ENCODE measurements at places on chromosomes 7 and 10.

GRCh38 chr10:68434657-68435056, 27.6 kb upstream of the RUFY2 start:
- DNase-seq: no peak

DNA sequence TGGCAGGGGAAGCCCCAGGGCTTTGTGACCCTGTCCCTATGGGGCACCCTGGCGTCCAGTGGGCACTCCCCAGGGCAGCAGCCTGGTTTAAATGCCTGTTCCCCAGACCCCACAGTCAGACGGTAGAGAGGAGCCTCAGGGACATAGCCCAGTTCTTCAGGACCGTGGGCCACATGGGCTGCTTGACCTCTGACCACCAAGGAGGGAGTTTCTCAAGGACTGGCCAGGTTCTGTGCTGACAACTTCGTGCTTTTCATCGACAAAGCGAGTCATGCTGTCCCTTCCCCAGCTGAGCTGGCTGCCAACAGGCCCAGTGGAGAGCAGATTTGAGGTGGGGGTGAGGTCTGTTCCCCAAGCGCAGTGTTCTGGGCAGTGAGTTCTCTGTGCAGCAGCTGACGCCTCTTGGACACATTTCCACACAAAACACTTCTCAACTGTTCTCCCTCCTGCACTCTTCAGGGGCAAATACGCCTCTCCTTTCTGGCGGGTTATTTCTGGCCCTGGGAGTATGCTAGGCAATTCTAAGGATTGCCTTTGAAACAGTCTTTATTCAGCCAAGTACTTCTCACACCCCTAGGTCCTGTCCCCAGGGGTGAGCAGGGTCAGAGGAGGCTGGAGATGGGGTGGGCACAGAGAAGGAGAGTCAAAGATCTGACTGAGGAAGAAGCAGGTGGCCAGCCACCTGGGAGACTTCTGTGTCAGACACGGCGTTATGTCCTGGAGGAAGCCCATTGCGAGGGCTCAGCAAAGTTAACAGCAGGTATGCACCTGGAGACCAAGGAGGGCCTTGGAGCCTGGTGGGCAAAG, 57.3 kb upstream of the CAMK2B start:
- no peak for DNase-seq

GRCh38 chr10:90398566-90398965, 459.3 kb downstream of the HTR7 start:
- no peak for DNase-seq

- no peak for DNase-seq
These were observed 50.6 kb upstream of the TES start for GRCh38 chr7:116159711-116160110.

DNA sequence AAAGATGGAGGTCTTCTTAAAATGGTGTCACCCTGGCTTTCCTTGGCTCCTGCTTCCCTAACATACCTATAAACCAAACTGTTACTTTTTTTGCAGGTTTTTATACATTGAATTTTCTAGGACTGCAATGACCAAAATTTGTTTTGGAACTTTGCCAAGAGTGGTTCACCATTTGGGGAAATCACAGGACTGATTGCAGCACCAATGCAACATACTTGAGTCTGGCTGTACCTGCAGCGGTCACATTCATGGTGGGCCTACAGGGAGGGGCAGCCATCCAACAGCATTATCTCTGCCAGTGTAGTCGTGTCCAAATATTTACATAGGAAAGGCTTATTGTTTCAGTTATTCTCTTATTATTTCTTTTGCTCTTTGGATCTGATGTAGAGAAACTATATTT, 69.0 kb downstream of the HACD1 start:
- no peak for DNase-seq

DNA sequence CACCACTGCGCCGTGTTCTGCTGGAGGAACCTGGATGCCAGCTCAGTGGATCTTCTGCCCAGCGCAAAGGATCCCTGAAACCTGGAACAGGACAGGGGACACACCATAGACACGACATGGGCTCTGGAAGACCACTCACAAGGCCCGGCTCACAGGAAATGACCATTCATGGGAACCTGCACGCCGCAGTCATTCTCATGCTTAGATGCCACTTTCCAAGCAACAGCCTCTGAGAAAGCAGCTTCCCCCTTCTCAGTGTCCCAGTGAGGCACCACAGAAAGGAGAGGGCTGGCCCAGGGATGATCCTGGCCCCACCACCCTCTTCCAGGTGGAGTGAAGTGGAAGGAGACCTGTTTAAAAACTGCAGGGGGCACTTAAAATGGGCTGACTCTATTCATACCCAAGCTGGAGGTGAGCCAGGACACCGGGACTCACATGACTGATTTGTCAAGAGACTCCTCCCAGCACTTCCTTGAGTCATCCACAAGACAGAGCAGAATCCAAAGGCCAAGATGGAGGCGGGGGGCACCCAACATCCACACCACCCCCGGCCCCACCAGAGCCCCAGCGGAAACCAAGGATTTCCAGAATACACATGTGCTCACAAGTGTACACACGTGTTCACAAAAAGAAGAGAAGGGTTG, 11.2 kb downstream of the CTBP2 start:
- no peak for DNase-seq

DNA sequence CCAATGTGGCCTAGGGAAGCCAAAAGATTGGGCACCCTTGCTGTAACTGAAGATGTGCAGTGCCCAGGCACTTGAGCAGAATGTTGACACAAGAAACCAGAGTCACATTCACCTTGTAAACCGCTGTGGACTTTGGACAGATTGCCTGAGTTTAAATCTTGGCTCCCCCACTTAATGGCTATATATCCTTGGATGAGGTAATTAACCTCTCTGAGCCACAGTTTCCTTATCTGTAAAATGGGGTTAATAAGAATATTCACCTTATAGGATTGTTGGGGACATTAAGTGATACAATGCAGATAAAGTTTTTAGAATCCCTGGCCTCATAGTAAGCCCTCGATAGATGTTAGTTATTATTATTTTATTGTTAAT, 331.0 kb downstream of the LRMDA start:
- DNase-seq: no peak

GRCh38 chr7:65390588-65390987, 16.9 kb downstream of the ZNF92 start:
- DNase-seq: no peak

DNA sequence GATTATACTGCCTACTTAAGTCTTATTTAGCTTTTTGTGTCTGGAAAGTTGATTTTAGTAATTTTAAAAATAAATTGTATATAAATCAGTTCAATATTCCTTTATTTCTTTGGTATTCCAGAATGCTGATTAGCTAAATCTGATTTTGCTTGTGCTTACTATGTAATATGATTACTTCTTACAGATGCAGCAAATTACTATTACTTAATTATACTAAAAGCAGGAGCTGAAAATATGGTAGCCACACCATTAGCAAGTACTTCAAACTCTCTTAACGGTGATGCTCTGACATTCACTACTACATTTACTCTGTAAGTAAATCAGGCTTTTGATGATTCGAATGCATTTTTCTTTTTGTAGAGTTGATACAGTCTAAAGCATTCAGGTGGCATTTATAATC, 34.0 kb downstream of the ANLN start:
- DNase-seq: no peak

GRCh38 chr7:43384616-43385308, 198.1 kb upstream of the STK17A start:
- no peak for DNase-seq

DNA sequence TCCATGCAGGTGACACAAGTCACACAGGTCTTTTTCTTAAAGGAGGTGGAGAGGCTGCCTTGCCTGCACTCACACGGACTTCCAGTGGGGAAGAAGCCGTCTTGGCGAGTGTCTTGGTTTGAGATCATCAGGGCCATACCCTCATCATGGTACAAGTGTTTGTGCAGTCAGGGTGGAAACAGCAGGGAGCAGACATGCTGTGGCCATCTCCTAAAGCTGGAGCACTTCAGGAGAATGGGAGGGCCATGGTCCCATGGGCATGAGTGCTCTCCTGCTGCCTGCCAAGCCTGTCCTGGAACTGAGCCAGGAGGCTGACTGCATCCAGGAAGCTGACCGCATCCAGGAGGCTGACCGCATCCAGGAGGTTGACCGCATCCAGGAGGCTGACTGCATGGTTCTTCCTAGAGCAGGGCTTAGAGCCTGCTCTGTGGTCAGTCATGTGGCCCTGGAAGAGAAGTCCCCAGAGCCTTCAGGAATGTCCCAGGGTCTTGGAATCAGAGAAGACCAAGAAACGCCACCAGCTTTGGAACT, 98.4 kb downstream of the ADARB2 start:
- DNase-seq: no peak

- DNase-seq: no peak
These were observed 178.4 kb downstream of the ARHGAP12 start for GRCh38 chr10:31749981-31750840.

DNA sequence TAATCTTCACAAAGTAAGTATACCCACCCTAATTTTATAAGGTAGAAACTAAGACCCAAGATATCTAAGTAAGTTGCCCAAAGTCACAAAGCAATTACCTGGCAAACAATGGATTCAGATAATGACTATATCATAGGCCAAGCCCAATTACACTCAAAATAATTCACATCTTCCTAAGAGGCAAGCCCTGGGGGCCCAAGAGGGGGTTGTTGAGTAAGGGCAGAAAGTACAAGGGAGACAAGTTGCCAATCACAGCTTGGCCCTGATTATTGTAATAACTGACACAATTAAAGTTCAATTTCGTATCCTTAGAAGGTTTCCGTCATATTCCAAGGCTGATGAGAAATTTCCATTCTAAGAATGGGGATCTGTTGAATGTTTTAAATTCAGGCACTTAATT, 91.4 kb downstream of the NPSR1 start:
- no peak for DNase-seq

GRCh38 chr7:156947120-156947843, 2.2 kb upstream of the NOM1 start:
- DNase-seq: no peak

DNA sequence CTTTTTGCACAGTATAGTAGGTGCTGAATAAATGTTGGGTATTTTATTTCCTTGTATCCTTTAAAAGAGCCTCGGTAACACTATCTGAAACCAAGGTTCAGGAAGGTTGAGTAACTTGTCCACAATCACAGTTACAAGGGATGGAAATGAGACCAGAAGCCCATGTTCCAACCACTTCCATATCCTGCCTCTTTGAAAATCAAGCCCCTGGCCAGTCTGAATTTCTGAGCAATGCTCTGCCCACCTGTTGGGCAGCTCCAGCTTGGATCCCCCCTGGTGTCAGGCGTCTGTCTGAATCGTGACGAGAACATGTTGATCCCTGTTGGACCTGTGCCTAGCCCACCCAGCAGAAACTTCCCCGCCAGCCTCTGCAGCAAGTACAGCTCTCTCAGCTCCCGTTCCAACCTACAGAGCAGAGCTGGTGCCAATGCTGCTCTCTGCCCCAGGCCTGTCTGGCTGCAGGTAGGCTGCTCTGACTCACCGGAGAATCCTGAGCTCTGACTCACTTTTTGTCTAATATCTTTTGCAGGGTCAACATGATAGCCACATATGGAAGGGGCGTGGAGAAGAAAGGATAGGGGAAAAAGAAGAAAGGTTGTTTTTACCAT, 595.5 kb downstream of the INHBA start:
- DNase-seq: no peak

DNA sequence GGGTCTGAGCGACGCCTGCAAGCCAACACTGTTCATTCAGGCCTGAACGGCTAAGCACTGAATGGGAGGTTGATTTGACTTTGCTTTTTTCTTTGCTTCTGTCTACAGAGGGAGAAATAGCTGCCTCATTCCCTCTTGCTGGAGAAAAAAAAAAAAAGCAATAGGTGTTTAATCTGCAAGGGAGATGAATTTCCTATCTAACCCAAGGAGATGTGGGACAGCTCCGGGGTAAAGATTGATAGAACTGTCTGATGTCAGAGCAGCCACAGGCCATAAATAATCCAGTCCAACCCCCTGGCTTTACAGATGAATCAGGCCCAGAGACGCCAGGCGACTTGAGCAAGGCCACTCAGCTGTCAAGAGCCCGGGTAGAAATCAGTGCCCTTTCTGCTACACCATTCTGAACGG, 168.0 kb downstream of the ARHGAP12 start:
- no peak for DNase-seq

- no peak for DNase-seq
These were observed 109.4 kb downstream of the DGKB start for GRCh38 chr7:14793151-14793550.

DNA sequence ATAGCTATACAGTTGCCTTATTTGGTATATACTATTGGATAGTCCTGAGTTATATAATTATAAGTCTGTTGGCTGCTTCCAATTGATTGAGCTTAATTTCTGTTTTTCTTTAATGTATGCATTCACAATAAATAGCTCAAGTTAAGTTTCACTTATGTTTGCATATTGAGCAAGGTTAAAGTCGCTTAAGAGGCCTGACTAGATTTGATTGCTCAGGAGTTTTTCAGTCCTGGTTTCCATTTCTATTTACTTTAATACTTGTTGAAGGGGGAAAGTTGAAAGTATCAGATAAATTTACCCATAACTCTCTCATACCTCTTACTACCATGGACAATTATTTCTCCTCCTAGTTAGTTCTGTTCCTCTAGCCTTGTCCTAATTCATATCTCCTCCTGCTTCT, 294.7 kb downstream of the ARL4A start:
- DNase-seq: no peak

GRCh38 chr7:103947026-103947655, 42.3 kb downstream of the RELN start:
- no peak for DNase-seq

- no peak for DNase-seq
These were observed 126.9 kb downstream of the CNNM2 start for GRCh38 chr10:103044942-103045489.

DNA sequence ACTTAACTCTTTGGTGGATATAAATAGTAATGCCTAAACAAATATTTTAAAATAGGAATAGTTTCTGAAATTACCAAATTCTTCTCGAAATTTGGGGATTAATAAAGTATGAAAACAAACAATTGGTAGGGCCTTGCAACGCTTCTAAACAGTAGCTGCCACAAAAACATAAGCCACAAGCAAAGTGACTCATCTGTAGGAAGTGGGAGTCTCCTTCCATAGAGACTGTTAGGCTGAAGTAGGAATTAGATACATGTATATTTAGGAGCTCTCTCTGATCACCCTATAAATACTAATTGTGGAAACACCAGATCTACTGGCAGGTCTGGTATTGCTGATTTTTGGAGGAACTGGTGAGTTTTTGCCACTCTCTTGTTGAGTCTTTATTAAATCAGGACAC, 5.7 kb upstream of the LMOD2 start:
- no peak for DNase-seq

DNA sequence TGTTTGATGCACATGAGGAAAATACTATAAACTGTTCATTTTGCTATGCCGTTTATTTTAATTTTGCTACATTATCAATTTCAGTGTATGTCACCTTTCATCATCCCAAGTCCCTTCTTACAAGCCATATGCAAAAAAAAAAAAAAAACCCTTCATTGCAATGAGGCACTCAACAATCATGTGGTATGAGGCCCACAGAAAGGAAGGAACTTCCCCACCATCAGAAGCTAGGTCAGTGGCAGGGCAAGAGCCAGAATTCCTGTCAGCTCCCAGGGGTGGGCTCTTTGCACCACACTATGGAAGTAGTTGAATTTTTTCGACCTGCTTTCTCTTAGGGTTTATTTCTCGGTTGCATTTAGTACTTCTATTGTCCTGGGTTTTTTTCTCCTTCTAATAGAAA, 75.4 kb downstream of the NOC3L start:
- DNase-seq: no peak

Measured in GM12891 (cell line).